ENCODE measurements at places on chromosomes 5 and 9.

GRCh38 chr5:176444742-176445141 lies 3.4 kb upstream of the FAF2 start:
- DNase-seq, result no peak

GRCh38 chr5:54739371-54739770 lies 221.8 kb downstream of the SNX18 start:
- no peak for DNase-seq

DNA sequence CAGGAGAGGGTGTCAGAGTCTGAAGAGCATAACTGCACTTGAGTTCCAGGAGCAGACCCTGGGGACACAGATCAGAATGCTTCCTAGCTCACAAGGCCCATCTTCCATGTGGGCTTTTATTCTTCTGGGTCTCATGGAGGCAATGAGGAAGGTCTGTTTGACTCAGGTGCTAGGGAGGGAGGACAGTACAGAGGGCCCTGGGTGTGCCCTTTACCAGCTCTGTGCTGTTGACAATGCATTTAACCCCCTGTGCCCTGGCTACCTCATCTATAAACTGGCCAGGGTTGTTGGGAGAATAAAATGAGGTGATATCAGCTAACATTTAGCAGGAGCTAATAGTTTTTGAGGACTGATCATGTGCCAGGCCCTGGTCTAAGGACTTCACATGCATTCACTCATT lies 318.0 kb downstream of the DMAC1 start:
- no peak for DNase-seq

- peak; percentile 48 for DNase-seq
Observed at GRCh38 chr9:118961857-118962256, 407.4 kb downstream of the BRINP1 start.

DNA sequence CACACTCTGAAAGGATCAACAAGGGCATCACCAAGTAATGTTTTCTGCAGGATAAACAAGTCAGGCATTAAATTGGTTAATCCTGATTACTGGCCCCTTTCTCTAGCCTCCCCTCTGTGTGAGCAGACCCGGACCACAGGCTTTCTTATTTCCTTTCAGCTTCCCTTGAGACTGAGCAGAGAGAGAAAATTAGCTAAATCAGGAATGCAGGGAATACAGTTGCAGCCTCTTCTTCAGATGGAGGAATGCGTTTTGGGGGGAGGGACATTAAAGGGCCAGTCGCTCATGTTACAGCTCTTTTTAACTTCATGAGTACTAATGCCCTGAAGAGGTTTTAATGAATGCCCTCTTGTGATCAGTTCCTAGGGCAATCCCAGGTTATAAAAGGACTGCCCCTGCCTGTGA lies 19.8 kb downstream of the PCDHAC2 start:
- no peak for DNase-seq

GRCh38 chr5:142984525-142984924 lies 214.3 kb downstream of the ARHGAP26 start:
- no peak for DNase-seq

GRCh38 chr9:73916016-73916673 lies 581.0 kb upstream of the RORB start:
- DNase-seq, result peak; percentile 38

DNA sequence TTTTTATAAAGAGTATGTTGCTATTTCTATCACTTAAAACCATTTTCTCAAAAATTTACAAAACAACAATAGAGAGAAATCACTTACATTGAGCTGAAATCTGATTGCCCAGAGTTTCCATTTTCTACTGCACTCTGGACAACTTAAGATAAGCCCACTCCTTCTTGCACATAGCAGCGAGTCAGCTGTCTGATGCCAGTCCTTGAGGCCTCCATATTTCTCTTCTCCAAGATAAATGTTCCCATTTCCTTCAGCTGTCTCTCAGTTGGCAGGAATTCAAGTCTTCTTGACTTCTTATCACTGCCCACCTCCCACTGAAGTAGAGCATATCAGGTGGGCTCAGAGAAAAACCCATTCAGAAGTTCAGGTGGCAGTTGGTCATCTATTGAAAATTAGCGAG lies 78.5 kb upstream of the PIP5K1B start:
- DNase-seq, result no peak

GRCh38 chr9:86376016-86376415 lies 21.8 kb upstream of the TUT7 start:
- no peak for DNase-seq

DNA sequence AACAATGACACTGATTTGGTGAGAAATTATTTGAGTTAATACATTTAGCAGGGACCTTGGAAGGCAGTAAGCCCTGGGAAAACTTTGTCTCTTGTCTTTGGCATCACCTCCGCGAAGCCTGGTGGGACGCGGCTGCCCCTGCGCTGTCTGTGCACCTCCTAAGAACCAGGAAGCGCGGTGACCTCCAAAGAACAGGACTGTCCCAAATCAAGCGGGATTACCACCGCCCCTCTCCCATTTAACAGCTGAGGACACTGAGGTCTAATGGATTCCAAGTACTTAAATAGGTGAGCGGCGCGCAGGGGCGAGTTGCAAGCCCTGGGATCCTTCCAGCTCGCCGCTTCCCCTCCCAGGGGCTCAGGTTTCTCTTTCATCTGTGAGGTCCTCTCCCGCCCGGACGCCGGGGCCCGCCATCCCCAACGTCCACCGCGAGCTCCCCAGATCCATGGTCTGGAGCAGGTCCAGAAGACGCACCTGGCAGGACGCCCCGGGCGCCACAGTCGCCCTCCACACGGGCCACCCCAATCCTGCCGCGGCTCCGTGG lies 432 bp downstream of the STARD4 start:
- peak; percentile 22 for DNase-seq

DNA sequence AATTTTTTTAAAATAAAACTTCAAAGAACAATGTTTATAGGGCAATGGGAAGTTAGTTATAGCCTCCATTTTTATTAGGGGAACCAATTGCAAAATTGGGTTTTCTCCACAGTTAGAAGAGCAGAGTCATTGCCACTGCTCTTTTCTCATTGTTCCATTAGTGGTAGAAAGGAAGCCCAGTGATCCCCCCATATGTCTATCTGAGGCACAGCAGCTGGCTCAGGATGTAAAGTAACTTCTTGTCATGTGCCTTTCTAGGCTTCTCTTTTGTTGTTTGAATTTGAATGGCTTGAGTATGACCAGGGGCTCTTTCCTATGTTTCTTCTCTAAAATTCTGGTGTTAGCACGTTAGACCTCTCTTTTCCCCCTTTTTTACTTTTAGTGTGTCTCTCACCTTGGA lies 61.2 kb downstream of the UBAP1 start:
- DNase-seq, result no peak

DNA sequence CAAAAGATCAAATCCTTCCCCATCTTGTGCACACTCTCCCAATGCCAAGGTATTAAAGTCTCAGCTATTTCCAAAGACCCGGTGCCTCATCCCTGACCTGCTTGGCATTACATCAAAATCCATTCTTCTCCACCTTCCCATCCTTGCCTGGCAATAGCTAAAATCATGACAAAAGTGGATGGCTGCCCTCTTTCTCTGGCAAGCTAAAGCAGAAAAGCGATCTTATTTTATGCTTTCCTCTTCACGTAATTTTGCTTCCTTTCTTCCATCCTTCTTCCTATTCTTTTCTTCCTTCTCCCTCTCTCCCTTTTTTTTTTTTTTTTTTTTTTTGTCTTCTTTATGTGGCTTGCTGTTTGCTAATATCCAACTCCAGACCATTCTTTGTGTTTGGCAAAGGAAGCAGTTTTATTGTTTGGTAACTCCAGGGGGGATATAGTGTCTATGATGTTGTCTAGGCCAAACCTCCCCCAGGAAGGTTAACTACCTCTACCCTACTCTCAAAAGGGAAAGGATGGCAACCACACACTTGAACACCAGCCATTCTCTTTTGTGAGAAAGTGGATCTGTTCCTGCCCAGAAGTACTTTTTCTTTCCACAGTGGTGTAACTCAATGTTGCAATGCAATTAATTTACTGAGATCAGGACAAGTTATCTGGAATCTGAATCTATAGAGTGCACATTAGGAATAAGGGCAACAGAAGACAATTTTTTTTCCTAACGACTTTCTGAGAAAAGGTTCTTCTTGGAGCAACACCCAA lies 120.9 kb upstream of the TMEM161B start:
- no peak for DNase-seq

DNA sequence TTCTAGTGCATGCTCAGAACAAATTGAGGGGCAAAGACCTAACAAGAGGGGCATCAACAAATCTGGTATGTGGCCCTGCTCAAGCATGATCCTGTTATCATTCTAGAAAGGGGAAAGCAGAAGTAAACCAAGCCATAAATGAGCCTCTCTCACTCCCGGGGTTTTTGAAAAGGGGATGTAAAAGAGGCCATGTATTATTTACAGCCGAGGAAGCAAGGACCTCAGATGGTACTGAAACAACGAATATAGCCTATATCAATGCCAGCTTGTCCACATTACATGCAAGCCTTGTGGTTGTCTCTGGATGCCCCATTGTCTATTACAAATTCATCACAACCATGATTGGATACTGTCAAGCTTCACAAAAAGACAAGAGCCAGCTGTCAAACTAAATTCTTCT lies 211.3 kb downstream of the DCP2 start:
- DNase-seq, result no peak

DNA sequence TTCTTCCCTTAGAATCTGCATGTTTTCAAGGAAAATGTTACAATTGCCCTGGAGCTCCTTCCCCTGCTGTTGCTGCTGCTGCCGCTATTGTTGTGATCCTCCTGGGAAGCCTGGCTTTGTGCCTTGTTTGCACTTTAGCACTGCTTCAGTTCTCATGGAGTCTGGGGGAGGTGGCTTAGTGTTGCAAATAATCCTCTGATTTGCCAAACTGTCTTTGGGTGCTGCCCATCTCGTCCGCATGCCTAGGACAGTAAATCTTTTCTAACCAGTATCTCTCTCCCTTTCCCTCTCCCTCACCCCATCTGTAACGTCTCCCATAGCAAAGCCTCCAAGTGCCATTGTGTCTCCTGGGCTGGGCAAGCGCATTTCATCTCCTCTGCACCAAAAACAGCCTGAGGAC lies 30.3 kb downstream of the FAM240B start:
- peak; percentile 98 for DNase-seq
